Stimulated activated CD8-positive, alpha-beta memory T cell treated with anti-CD3 and anti-CD28 coated beads, Interleukin-15, amount 100 ng/mL, for 4 hours (primary cell): ENCODE measurements at places on chromosomes 1 and 21.

- no peak for DNase-seq
Measured at GRCh38 chr1:175129997-175130648, 62.5 kb downstream of the KIAA0040 start.

GRCh38 chr1:28986306-28986910 is 72.0 kb downstream of the EPB41 start:
- DNase-seq = no peak

- no peak for DNase-seq
Measured at GRCh38 chr1:3451994-3452865, 2.2 kb upstream of the ARHGEF16 start.

GRCh38 chr1:223248770-223249140 is 105.7 kb upstream of the TLR5 start:
- no peak for DNase-seq

- no peak for DNase-seq
Measured at GRCh38 chr1:26726784-26727183, 31.0 kb downstream of the ARID1A start.

- no peak for DNase-seq
Measured at GRCh38 chr1:206457408-206458120, 12.7 kb upstream of the IKBKE start.
